Small intestine (tissue), 16 donors: ENCODE measurements at places on chromosomes 5 and 9. TPM values are rescaled to one million over a fixed set of nuclear protein-coding genes. Genes with fewer than 3 reads are reported as not detected.

GRCh38 chr9:68669218-68669617 is 35.8 kb upstream of the PIP5K1B start:
- no peak for DNase-seq

GRCh38 chr5:9519537-9519936 is 26.3 kb downstream of the SEMA5A start:
- DNase-seq, result no peak

- DNase-seq, result no peak
Measured at GRCh38 chr5:111719773-111720172, 37.2 kb downstream of the NREP start.

DNA sequence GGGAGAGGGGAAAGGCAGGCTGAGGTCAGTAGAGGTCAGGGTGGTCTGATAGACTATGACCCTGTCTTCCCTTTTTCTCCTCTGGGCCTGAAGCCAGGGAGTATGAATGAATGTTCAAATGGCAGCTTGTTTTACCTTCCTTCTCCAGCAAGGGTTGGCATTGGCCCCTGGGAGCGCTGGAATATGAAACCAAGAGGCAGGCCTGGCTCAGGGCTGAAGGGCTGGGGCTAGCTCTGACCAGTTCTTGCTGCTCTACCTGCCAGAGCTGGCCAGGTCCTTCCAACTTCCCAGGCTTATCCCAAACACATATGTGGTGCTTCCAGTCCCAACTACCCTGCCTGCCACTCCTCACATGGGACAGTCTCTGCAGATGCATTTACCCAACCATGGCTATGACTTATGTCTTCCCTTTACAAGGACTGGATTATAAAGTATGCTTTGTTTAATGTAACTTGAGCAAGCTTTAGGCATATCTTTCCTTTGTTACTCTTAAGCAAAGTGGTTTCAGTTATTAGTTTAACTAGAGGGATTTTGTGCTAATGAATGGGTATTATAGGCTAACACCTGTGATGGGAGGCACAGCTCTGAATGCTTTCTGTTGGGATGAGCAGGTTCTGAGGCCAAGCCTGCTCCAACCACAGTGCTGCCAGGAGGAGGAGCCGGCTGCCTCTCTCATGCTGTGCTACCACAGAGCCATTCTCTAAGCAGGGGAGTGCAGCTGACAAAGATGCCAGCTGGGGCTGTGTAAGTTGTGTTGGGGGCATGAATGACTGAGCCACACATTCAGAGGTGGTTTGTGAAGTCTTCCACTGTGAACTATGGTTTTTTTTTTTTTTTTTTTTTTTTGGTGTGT is 6.1 kb downstream of the CCNI2 start:
- DNase-seq, result no peak

Gene ENDOG
- polyA plus RNA-seq, result 79.6 TPM

GRCh38 chr5:132254321-132254977 is 3.0 kb upstream of the PDLIM4 start:
- no peak for DNase-seq

- DNase-seq, result no peak
Measured at GRCh38 chr9:126521551-126521950, 92.2 kb upstream of the LMX1B start.

- peak; percentile 8 for DNase-seq
Measured at GRCh38 chr5:71891856-71892255, 172.8 kb downstream of the CARTPT start.

Gene SLC9A3
- polyA plus RNA-seq, result 51.7 TPM

DNA sequence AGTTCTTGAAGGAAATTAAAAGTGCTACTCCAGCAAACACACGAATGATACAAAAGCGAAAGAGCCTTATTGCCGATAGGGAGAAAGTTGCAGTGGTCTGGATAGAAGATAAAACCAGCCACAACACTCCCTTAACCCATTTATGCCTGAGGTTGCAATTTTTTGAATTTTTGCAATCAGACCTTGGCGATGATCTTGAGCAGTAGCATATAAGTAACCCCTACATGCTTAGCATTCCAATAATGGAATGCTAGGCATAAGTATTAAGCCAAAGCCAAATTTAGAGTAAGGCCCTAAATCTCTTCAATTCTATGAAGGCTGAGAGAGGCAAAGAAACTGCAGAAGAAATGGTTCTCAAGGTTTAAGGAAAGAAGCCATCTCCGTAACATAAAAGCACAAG is 153.5 kb downstream of the SLC28A3 start:
- no peak for DNase-seq

DNA sequence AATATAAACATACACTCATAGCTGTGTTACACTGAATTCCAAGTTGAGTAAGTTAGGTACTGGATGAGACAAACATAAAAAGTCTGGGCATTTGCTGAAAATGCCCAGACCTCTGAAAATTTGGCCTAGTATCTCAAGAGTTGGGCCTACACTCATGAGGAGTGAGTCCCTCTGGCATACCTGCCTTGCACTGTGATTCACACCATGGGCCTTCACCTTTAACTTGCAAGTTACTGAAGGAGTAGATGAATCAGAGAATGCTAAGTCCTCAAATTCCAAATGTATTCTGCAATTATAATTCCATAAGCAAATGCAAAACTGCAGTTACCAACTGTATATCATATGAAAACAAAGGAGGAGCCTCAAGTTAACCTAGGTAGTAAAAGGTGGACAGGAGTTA is 32.3 kb upstream of the C9orf40 start:
- no peak for DNase-seq

DNA sequence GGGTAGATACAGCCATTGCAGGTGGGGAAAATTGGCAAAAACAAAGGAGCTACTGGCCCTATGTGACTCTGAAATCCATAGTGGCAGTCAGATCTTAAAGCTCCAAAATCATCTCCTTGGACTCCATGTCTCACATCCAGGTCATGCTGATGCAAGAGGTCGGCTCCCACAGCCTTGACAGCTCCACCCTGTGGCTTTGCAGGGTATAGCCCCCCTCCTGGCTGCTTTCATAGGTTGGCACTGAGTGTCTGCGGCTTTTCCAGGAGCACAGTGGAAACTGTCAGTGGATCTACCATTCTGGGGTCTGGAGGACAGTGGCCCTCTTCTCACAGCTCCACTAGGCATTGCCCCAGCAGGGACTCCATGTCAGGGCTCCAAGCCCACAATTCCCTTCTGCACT is 1190.1 kb downstream of the CDH12 start:
- DNase-seq, result no peak

- no peak for DNase-seq
Measured at GRCh38 chr9:129023036-129023907, 4.9 kb downstream of the SH3GLB2 start.

DNA sequence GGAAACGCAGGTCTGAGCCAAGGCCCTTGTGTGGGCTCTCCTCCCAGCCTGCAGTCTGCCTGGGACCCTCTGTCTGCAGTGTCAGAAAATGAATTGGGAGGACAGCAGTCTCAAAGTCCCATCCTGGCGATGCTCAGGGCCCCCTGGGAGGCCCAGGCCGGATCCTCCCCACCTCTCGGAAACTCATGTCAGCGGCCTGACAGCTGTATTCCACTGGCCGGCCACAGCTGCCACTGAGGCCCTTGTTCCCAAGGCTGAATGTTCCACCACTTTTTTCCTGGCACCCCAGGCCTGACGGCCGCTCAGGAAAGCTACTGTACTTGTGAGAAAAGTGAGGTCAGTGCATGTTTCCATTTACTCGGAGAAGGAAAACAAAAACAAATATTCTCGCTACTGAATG is 180.0 kb downstream of the FGF18 start:
- no peak for DNase-seq

Gene PCDHGA8
- 0.10 TPM for polyA plus RNA-seq

- DNase-seq, result no peak
Measured at GRCh38 chr5:3601911-3602782, 6.5 kb downstream of the IRX1 start.

DNA sequence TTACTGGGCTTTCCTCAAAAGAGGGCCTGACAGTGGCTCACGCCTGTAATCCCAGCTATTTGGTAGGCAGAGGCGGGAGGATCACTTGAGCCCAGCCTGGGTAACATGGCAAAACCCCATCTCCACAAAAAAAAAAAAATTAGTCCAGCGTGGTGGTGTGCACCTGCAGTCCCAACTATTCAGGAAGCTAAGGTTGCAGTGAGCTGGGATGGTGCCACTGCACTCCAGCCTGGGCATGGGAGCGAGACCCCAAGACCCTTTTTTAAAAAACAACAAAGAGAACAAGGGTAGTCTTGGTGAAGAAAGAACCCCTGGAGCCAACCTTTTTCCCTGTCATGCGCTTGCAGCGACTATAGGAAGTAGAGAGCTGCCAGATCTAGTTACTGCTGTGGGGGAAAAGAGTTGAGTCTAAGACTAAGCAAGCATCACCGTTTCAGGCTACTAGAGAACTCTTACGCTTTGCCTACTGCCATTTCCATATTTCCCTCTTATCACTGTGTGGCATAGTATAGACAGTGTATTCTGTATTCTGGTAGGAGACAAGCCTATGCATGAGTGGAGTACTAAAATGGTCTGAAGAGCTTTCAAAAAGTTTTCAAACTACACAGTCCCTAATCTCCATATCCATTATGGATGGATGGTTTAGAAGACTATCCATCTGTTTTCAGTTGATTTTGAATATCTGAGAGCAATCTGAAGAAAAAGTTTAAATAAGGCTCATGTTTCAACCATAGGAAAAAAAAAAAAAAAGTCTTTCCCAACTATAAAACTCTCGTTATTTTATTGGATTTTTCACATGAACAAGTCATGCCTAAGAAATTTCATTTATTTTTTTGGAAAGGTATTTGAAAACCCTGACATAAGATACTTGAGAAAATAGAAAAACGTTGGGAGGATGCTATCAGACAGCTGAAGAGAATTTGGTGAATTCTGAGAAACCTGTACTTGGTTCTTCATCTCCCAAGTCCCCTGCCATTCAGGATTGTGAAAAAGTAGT is 2.6 kb downstream of the C9orf40 start:
- no peak for DNase-seq

- DNase-seq, result peak; percentile 98
Measured at GRCh38 chr5:149320791-149321330, 24.4 kb upstream of the GRPEL2 start.

Gene ZNG1A
- 18.4 TPM for polyA plus RNA-seq

GRCh38 chr9:12774861-12775678 is at the start of gene LURAP1L:
TSS of gene LURAP1L (plus strand) at chr9:12775020. CDS start at chr9:12775716, 696 bp downstream.
- DNase-seq, result peak; percentile 86

- no peak for DNase-seq
Measured at GRCh38 chr9:78143281-78144007, 92.4 kb upstream of the CEP78 start.

DNA sequence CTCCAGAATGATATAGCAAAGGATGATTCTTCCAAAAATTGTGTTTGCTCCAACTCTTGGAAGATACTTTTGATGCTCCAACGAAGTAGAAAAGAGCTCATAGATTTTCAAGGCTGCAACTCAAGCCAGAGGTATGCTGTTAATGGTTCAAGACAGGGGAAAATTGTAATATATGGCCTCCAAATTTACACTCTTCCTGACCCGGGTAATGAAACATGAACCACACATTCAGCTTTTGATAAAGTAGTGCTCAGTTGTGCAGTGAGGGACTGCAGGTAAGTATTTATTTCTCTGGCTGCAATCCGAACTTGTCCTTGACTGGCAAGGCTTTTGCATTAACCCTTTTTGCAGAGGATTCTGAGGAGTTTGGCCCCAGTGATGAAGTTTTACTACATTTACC is 446.4 kb downstream of the RASEF start:
- DNase-seq, result no peak

DNA sequence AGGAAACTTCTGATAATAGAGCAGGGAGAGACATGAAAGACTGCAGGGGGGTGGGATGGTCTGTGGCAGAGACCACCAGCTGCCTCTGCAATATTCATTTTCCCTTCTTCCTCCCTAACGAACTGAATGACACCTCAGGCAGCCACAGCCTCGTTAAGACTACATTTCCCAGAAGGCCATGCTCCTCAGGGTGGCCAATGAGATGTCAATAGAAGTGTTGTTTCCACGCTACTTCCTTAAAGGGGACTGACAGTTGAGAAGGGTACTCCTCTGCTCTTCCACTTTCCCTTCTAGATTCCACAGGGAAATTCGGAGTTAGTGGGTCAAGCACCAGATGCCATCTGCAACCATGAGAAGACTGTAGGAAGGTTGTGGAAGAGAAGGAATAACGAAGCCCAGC is 52.0 kb upstream of the DAPK1 start:
- peak; percentile 60 for DNase-seq

- no peak for DNase-seq
Measured at GRCh38 chr5:9888501-9888901, 258.4 kb upstream of the TAS2R1 start.

DNA sequence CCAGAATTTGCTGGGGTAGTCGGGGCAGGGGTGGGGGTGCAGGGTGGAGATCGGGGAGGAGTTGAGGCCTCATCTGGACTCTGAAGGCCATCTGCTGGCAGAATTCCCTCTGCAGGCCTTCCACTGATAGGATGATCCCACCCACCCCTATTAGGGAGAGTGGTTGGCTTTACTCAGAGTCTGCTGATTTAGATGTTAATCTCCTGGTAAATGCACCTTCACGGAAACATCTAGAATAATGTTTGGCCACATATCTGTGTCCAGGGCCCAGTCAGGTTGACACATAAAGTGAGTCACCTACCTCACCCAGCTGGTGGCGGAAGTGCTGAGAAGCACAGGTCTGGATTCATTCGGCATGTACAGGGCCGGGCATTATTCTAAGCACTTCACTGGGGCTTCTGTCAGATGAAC is 50.0 kb downstream of the DAPK1 start:
- DNase-seq, result peak; percentile 90

Gene LHX3
- not detected for polyA plus RNA-seq

DNA sequence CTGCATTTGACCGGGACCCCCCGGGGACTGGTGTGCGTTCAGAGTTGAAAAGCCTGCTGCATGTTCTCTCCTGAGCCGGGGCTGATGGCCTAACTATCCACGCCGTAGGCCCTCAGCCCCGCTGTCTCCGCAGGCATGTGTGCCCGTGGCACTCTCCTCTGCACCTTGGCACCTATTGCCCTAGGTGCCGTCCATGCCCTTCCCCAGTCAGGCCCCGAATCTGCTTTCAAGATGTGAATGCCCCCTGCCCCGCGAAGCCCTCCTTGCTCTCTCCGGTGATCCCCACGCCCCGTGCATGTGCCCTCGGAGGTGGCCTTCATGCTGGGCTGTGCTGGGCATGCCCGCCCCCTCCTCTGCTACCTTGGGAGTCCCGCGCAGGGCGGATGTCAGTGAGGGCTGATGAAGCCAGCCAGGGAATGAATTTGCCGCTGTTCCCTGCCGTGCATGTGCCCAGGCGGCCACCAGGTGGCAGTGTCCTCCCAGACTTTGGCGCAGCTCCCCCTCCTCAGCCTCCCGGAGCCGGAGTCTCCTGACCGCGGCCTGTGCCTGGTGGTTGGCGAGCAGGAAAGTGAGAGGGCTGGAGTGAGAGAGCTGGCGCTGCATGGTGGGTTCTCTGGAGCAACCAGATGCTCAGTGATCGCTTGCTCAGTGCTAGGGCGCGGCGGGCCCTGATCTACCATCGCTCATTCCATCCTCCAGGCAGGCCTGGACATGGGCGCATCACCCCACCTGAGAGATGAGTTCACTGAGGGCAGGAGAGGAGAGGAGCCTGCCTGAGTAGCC is 112.9 kb upstream of the LMX1B start:
- peak; percentile 82 for DNase-seq

Gene GABRA1
- 0.10 TPM for polyA plus RNA-seq

- DNase-seq, result no peak
Measured at GRCh38 chr9:137076636-137077009, 694 bp upstream of the UAP1L1 start.

Gene CCDC192
- 0.49 TPM for polyA plus RNA-seq

Gene INSL4
- polyA plus RNA-seq, result not detected

- peak; percentile 52 for DNase-seq
Measured at GRCh38 chr9:33443047-33443446, 4.3 kb downstream of the AQP3 start.

GRCh38 chr9:30235564-30235963 is 2148.9 kb upstream of the ACO1 start:
- no peak for DNase-seq
